Epithelial cell of prostate (primary cell): ENCODE measurements at places on chromosomes 5 and 9.

DNA sequence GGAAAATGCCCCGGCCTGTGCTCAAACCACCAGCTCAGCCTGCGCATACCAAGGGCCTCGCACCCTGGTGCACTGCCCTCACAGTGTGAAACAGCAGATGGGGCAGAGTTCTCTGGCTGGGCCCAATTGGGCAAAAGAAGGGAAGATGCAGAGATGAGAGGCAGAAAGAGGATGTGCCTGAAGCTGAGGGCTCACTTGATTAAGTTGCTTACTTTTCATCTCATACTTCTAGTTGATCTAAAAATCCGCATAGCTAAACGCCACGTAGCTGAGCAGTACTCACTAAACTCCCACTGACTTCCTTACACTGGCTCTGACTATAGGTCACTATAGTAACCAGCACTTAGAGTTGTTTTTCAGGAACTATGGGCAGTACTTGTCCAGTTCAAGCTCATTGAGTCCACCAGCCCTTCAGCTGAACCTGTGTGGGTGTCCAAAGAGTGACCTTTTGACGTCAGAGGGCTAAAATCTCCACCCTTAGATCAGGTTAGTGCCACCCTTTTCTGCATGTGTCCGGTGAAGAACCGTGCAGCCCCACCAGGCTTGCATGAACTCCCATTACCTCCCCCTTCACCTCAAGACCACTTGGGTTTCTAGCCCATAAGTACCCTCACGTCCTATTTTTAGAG, 215.2 kb downstream of the AUH start:
- DNase-seq: no peak

GRCh38 chr5:43674536-43674935, 71.6 kb downstream of the NNT start:
- DNase-seq: no peak

DNA sequence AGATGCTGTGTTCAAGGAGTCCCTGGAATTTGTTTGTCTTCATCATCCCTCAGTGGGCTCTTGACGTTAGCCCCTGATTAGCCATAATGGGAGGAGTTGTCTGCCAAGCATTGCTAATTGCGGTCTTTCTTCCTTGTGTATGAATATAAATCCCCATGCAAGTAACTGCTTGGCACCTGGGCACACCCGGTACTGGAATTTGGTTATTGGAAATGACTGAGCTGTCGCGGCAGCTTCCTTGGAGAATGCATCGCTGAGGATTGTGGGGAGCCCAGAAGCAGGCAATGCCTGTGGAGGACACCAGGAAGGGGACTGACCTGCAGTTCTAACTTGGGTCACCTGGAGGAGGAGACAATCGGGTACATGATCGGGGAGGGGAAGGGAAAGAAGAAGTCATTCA, 53.3 kb upstream of the CTSL start:
- no peak for DNase-seq

GRCh38 chr5:54469622-54470021, 14.1 kb downstream of the HSPB3 start:
- DNase-seq: no peak

DNA sequence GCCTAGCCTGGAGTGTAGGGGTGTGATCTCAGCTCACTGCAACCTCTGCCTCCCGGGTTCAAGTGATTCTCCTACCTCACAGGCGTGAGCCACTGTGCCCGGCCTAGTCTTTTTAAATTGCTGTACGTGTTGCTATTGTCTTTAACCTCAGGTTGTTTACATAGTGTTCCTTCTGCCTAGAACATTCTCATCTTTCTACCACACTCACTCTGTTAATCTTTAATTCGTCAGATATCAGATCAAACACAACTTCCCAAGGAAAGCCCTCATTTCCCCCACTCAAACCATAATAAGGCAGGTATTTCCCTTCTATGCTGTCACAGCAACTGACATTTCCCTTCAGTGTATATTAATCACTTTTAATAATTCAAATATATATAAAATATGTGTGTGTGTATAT, 1310.0 kb upstream of the C9orf72 start:
- DNase-seq: no peak

DNA sequence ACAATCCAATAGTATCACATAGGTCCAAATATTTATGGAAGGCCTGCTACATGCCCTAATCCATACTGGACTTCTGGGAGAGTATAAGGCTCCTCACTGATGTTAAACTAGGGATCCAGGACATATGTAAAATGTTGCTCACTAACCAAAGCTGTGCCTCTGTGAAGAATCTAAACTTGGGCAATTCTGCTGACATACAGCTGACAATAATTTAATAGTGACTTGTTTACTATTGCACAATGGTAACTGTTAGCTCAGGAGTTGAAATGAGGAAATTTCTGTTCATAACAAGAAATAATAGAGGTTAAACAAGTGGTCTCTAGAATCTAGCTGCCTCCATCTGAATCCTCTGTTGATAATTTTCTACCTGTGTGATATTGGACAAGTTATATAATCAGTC, 14.9 kb upstream of the CTXN3 start:
- DNase-seq: no peak

DNA sequence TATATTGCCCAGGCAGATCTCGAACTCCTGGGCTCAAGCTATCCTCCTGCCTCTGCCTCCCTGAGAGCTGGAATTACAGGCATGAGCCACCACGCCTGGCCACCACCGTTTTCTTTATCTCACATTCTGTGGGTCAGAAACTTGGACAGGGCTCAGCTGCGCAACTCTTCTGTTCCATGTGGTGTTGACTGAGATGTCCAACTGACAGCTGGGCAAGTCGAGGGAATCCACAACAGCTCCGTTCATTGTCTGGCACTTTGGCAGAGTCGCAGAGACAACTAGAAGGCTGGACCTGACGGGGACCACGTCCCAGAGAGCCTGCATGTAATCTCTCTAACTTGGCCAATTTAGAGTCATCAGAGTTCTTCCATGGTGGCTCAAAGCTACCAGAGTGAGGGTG, 36.2 kb upstream of the AOPEP start:
- no peak for DNase-seq

GRCh38 chr9:77839459-77840140, 191.5 kb upstream of the GNA14 start:
- no peak for DNase-seq

- DNase-seq: no peak
These were observed 567.9 kb downstream of the CCDC171 start for GRCh38 chr9:16120727-16121126.

GRCh38 chr5:132429463-132430440, 60.2 kb downstream of the SLC22A5 start:
- DNase-seq: no peak

DNA sequence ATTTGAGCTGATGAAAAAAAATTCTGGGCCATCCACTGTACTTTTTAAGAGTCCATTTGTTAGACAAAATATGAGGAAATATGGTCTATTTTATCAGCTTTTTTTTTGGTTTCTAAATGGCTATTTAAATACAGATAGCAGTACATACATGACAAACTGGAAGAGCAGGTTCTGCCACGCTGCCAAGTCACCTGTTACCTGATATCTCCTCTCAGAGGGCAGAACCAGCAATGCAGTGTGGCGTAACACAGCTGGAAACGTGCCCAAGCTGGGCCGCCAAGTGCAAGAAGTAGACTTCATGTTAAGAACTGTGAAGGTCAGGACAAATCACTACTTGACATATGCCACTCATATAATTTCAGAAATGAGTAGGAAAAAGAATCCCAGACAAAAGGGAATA, 8.1 kb downstream of the MCIDAS start:
- DNase-seq: peak; percentile 66

GRCh38 chr5:1009359-1010180, 968 bp downstream of the NKD2 start:
- DNase-seq: no peak

GRCh38 chr9:83457005-83457404, 81.2 kb downstream of the FRMD3 start:
- no peak for DNase-seq

GRCh38 chr9:70260606-70261005, 1.8 kb downstream of the SMC5 start:
- DNase-seq: no peak

- no peak for DNase-seq
These were observed 138.0 kb upstream of the IRX4 start for GRCh38 chr5:2020730-2021129.

DNA sequence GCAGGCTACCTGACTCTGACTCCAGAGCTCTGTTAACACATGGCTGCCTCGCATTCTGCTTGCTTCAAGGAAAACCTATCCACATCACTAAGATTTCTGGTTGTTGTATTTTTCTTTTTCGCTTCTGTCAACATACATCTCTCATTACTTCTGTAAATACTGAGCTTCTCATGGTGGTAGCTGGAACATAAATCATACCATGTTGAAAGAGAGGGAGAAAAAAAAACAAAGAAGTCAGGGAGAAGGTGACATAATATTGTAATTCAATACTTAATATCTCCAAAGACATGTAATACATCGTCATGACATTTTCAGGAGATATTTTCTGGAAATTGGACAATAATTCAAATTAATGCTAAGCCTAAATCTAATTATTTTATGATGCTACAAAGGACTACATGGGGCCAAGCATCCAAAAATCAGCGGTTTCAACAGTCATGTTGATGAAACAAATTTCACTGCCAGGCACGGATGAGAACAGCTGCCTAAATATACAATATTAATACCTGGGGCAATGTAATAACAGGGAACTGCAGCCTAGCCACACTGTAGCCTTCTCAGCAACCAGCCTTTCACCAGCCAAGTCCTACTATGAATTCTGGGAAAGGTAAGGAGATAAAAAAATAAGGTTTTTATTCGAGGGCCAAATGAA, 332.0 kb downstream of the TRIM32 start:
- no peak for DNase-seq

- DNase-seq: no peak
These were observed 67.0 kb upstream of the CDK5RAP2 start for GRCh38 chr9:120646948-120647347.

DNA sequence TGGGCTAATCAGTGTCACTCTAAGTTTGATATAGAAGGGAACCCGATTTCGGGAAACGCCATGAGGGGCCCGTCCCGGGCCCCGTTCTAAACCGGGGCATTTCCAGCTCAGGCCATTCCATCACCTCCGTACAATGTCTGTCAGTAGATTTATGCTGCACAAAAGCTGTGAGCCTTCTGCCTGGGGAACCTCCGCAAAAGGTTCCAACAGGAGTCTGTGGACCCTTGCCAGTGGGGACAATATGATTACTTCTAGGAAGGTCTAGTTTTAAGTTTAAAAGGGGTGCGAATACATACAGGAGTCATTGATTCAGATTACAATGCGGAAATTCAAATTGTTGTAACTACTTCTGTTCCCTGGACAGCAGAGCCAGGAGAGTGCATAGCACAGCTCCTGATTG, 57.6 kb downstream of the RAPGEF1 start:
- DNase-seq: no peak

DNA sequence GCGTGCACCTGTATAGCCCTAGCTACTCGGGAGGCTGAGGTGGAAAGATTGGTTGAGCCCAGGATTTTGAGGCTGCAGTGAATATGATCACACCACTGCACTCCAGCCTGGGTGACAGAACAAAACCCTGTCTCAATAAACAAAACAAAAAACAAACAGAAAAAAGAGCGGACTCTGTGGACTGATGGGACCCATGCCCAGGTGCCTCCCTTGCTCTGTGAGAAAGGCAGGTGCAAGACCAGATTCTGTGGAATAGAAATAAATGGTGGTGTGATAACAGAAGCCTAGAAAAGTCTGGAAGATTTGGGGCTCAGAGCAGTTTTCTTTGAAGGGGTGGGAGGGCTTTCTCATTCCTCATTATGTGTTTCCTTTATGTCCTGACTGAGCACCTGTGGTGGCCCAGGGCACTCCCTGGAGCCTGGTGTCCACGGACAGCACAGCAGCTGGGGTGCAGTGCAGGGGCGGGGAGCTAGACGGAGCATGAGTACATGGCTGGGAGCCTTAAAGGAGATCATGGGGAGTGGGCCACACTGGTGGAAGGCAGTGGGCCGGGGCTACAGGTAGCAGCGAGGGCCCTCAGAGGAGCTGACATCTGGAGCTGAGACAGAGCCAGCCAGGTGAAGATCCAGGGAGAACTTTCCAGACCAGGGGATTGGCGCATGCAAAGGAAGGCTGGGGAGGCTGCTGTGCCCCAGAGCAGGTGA, 15.4 kb upstream of the CEL start:
- DNase-seq: no peak

DNA sequence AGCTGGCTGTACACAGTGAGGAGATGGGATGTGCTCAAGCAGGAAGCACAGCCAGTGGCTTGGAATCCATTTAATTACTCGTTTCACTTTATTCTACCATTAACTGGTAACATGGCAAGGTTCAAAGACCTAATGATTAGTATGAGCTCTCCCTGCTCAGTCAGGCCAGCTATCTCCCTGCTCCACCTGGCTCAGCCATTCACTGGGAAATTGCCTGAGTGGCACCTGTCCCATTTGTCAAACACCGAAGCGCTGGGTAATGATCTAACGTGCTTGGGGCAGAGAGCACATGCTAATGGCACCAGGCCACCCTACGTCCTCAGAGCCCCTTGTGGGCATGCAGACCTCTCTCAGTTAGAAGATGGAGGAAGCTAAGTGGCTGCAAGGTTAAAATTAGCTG, 162.2 kb downstream of the TTLL11 start:
- DNase-seq: no peak

GRCh38 chr9:93295456-93296076, 111.6 kb downstream of the WNK2 start:
- DNase-seq: no peak

GRCh38 chr5:39068099-39068498, 6.1 kb downstream of the RICTOR start:
- DNase-seq: no peak

GRCh38 chr5:16417398-16418074, 48.1 kb downstream of the ZNF622 start:
- DNase-seq: no peak
